Stimulated activated CD8-positive, alpha-beta memory T cell treated with anti-CD3 and anti-CD28 coated beads, Interleukin-12 subunit alpha, Interleukin-12 subunit beta, amount 100 ng/mL, for 4 hours (primary cell): ENCODE measurements at places on chromosomes 4 and X.

- no peak for DNase-seq
Observed at GRCh38 chrX:65586491-65586890, 51.9 kb upstream of the LAS1L start.

DNA sequence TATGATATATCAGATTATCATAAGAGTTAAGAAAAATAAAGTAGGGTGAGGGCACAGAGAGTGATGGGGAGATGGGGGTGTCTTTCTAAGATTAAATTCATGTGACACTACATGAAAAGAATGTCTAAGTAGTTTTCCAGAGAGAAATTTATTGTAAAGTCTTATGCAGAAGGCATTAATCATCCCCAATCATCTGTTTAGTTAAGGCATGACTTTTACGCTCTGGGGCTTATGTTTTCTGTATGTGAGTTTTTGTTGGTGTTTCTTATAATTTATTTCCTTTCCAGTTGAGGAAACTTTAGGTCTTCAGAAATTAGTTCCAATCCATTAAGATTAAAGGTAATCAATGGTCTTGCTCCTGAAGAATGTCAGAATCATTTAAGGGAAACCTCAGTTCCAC, 383.0 kb upstream of the GALNT7 start:
- no peak for DNase-seq

- DNase-seq = no peak
Observed at GRCh38 chr4:121392426-121393086, 11.7 kb upstream of the QRFPR start.

DNA sequence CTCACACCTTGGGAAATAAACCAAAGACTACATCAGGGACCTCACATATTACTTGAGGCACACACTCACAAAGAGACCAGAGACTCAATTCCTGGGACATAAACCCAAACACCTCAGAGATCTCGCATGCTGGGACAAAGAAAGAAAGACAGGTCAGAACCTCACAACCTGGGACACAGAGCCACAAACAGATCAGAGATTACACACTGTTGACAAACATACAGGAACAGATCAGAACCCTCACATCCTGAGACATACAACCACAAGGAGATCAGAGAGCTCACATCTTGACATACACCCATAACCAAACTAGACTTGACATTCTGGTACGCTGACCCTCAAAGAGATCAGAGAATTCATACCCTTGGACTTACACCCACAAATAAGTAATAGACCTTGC, 17.3 kb downstream of the SUV39H1 start:
- no peak for DNase-seq

DNA sequence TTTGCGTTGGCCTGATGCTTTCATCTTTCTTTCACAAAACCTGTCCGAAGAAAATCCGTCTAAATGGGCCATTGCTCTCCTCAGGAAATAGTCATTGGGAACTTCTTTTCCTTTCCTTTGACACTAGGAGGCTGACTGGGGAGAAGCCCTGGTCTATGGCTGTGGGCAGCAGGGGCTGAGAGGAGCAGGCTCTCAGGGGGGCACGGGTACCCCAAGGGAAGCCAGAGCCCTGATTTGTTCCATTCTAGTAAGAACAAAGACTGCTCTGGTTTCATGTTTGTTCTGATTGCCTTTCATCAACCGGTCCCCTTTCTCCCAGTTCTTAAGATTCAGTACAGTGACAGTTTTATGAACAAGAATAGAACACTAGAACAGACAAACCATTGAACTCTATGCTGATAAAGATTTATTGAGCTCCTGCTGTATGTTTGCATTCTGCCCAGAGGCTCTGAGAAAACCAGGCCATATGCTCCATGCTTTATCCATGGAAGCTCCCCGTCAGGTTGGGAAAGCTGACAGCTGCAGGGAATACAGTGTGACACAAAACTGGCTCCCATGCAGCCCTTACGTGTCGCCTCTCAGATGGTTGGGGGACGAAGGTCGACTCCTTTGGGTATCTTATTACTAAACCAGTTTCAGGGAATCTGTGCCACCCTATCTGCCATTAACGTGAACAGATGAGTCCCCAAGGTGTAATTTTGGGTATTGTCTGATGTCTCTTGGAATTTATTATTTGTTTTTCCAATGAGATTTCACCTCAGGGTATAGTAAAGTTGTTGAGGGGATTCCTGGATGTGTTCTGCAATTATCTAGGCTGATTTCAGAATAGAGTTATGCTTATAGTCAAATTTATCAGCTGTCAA, 72.4 kb upstream of the MSANTD1 start:
- DNase-seq = no peak

GRCh38 chrX:68710870-68711576, 63.6 kb downstream of the STARD8 start:
- no peak for DNase-seq

- no peak for DNase-seq
Observed at GRCh38 chr4:120829113-120829831, 93.3 kb downstream of the PRDM5 start.

- DNase-seq = no peak
Observed at GRCh38 chr4:127162741-127163140, 470.0 kb upstream of the INTU start.

DNA sequence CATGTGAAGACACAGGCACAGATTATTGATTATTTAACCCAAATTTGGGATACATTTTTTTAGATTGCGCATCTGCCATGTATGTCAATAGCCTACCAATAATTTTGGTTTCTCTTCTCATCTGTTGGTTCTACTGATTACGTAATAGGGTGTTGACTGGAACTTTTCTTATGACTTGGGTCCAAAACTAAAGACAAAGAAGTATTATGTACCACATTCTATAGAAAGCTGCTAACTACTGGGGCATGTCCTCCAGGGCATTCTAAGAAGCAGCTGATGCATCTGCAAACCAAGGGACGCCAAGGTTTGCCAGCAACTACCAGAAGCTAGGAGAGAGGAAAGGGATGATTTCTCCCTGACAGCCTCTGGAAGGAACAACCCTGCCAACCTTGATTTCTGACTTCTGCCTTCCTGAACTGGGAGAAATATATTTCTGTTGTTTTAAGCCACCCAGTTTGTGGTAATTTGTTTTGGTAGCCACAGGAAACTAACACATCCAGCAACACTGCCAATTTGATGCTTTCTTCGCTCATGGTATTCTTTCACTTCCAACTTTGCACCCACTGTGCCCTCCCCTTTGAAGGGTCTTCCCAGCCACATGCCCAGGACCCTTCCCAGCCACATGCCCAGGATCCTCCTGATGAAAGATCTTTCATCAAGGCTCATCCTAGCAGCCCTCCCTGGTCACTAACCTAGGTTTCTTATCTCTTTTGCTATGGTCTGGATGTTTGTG, 15.9 kb upstream of the TLR1 start:
- no peak for DNase-seq
